ENCODE measurements at places on chromosomes 11 and 22.

- no peak for DNase-seq
Measured at GRCh38 chr11:2099516-2100349, 39.5 kb downstream of the IGF2 start.

DNA sequence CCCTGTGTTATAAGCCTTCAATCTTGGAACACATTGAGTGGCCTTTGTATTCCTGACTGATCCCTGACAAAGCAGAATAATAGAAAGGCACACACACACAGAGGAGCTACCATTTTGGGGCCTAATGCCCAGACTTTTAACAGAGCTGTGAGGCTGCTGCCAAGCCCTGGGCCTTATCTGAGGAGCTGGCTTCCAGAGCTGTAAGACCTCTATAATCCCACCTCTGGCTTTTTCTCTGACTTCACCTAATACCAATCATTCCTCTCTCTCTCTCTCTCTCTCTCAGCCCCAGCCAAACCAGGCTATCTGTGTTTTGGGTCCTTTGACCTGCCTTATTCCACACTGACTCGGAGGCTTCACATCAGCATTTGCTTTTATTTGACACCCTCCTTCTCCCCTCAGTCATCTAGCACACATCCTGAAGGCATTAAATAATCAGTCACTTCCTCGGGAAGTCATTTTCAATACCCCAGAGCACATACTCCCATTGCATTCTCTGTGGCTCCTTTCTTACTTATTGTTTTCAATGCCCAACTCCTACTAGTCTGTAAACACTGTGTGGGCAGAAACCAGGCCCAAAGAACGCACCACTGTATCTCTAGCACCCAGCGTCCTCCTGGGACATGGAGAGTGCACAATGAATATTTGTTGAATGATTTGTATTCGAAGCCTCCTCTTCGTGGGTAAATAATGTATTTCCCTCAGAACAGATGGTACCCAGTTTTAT lies 21.2 kb upstream of the TRIM44 start:
- DNase-seq, result no peak

GRCh38 chr11:61679893-61680621 lies at the start of gene DAGLA:
Gene DAGLA, plus strand, starts transcription at chr11:61680391. Its CDS starts 39,765 bp downstream, at chr11:61720156.
- DNase-seq, result peak; percentile 50

GRCh38 chr22:22090650-22091399 lies 108.2 kb upstream of the TOP3B start:
- DNase-seq, result no peak

GRCh38 chr22:46025225-46025972 lies 48.4 kb upstream of the WNT7B start:
- DNase-seq, result no peak

GRCh38 chr11:83611600-83611999 lies 325.4 kb upstream of the CCDC90B start:
- no peak for DNase-seq

- DNase-seq, result no peak
Measured at GRCh38 chr22:30247561-30247960, 1.0 kb upstream of the LIF start.

- no peak for DNase-seq
Measured at GRCh38 chr11:76706667-76707066, 36.1 kb upstream of the LRRC32 start.

DNA sequence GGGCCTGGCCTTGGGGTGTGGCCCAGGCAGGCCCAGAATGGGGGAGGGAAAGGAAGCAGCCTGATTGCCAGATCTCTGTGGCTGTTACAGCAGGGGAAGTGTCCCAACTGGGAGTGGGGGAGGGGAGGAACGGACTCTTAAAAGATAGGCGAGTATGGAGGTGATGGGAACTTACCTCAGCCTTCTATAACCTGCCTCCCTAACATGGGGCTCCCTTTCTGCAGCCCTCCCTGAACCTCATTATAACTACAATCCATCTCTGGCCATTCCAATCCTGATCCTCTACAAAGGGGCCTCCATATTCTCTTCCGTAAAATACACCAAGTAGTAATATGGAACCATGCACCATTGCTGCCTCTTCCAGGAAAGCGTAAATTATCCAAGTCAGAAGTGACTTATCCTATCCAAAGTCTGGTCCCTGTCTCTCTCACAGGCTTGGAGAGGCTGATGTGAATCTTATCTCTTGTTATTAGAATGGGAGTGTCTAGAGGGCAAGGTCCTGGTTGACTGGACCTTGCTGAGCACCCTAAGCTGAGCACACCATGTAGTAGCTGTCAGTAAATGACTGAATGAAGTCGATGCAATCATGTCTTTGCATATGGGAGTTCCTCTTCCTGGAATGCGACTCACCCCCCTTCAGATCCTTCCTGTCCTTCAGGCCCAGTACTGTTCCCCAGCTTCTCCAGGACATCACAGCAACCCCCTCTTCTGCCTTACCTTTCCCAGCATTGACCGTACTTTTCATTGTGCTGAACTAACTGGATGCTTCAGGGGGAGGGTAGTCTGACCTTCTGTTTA lies 5.9 kb downstream of the RHOG start:
- no peak for DNase-seq

GRCh38 chr11:108069947-108070346 lies 51.4 kb upstream of the ACAT1 start:
- DNase-seq, result no peak

GRCh38 chr11:64060263-64060860 lies 24.6 kb downstream of the FLRT1 start:
- DNase-seq, result no peak

DNA sequence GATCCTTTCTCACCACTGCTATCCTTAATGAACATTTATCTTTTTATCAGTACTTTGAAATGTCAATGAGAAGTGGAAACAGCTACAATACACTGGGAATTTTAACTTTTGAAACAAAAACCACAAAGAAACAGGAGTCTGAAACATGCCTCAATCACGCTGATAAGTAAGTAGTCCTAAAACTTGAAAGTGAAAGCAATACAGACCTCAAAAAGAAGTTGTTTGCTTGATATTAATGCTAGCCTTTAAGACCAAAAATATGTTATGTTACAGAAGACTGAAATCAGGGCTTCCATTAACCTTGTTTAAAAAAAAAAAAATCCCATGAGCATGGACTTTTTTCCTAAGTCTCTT lies 21.3 kb downstream of the PHF21A start:
- no peak for DNase-seq

DNA sequence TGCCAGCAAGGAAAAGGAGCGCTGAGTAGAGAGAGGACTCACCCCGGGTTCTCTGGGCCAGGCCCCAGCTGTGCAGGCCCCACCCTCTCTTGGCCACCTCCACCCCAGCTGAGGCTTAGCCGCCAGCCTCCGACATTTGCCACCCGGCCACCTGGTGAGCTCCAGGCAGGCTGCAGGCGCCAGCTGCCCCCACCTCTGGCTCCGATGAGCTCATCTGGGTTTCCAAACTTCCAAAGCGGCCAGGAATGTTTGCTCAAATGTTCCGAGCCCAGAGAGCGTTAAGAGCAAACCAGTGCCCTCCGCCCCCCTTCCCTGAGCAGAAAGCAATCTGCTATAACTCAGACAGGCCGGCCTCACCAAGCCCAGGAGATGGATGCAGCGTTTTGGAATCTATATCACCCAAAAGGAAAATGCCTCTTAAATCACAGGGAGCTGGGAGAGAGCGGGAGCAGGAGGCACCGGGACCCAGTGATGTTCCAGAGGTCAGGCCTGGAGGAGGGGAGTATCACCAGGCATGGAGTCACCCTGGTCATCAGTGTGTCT lies 9.1 kb upstream of the MN1 start:
- no peak for DNase-seq

DNA sequence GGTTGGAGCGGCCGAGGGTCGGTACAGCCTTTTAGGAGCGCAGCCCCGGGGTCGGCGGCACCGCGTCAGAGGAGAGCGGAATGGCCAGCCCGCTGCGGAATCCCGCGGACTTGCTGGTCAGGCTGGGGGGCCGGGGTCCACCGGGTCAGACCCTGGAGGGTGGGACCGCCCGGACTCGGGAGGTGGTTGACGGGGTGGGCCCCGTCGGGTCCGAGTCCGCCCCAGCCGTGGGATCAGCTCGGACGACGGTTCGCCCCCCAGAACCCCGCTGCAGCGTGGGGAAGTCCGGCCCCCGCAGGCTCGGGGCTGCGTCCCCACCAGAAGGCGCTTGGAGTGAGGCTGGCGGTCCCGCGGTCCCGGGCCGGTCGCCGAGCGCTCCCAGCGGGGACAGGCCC lies 301 bp upstream of the ADM2 start:
- no peak for DNase-seq

- DNase-seq, result peak; percentile 7
Measured at GRCh38 chr22:41725510-41726110, 26.3 kb downstream of the MEI1 start.

GRCh38 chr11:115067471-115067870 lies 389.1 kb downstream of the NXPE2 start:
- no peak for DNase-seq

DNA sequence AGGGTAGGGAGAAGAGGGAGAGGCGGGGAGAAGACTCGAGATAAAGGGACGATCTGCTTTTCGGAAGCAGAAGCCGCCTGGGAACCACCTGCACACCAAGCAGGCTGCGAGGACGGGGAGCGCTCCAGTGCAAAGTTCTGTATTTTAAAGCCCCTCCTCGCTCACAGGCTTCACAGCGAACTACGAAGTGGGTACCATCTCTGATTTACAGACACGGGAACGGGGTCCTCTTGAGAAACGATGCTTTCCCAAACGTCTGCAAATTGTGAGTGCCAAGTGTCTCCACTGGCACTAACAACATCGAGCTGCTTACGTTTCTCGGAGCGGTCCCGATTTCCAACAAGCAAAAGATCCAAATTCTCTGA lies 700 bp upstream of the STX3 start:
- DNase-seq, result no peak

- no peak for DNase-seq
Measured at GRCh38 chr11:8828046-8828445, 82.9 kb upstream of the AKIP1 start.

GRCh38 chr22:17140022-17140421 lies 18.9 kb upstream of the TMEM121B start:
- no peak for DNase-seq

GRCh38 chr11:121572571-121573059 lies 119.8 kb upstream of the SORL1-AS1 start:
- DNase-seq, result no peak

DNA sequence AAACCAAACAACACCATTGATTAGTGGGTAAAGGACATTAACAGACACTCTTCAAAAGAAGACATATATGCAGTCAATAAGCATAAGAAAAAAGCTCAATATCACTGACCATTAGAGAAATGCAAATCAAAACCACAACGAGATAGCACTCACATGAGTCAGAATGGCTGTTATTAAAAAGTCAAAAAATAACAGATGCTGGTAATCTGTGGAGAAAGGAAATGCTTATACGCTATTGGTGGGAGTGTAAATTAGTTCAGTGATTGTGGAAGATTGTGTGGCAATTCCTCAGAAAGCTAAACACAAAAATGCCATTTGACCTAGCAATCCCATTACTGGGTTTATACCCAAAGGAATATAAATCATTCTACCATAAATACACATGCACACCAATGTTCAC lies 182.6 kb downstream of the TRPC6 start:
- peak; percentile 3 for DNase-seq

DNA sequence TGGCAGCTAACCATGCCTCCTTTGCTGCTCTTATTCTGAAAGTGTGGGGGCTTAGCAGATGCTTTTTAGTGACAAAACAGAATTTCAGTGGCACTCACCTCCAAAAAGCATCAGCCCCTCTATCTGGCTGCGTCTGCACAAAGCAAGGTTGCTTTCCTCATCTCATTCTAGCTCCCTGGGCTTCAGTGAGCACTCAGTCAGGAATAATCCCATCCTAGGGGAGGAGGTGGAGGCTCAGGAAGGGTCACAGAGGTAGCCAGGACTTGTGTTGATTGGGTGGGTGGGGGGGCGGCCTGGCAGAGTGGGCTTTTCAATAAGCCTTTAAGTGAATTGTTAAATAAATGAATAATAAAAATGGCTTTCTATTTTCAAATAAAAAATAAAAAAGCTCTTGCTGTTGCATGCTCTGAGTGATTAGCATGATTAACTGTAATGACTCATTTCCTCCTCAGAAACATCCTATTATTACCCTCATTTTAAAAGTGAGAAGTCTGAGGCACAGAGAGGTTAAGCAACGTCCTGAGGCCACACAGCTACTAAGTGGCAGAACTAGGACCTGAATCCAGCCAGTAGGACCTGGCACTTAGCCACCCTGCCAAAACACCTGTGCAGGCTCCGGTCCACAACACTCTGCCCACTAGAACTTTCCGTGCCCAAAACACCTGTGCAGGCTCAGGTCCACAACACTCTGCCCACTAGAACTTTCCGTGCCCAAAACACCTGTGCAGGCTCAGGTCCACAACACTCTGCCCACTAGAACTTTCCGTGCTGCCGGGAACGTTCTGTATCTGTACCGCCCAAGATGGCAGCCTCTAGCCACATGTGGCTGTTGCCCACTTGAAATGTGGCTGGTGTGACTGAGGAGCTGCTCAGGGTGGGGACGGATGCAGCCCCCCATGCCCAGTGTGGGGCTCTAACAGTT lies 5.5 kb downstream of the B3GAT1 start:
- no peak for DNase-seq

GRCh38 chr11:36469881-36470802 lies 39.9 kb downstream of the TRAF6 start:
- DNase-seq, result no peak

GRCh38 chr11:1573077-1573902 lies 1.2 kb upstream of the DUSP8 start:
- no peak for DNase-seq

All from Caki2 (cell line).